ENCODE measurements at places on chromosomes 2 and 18.

DNA sequence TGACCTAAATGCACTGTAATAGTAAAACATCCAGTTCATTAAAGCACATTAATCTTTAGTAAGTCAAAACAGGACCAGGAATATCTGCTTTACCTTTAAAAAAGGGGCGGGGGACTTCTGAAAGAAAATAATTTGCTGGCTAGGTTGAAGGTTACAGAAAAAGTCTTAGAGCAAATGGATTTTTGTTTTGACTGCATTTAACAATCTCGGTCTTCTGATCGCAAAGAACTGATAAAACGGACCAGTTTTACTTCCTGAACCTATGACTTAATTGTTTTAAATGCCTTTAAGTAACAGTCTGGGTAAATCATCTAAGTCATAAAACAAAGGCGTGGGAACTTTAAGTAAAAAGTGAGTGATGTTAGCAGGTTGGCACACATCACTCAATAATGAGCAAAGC, 783 bp downstream of the BUB1 start:
- DNase-seq, result no peak

DNA sequence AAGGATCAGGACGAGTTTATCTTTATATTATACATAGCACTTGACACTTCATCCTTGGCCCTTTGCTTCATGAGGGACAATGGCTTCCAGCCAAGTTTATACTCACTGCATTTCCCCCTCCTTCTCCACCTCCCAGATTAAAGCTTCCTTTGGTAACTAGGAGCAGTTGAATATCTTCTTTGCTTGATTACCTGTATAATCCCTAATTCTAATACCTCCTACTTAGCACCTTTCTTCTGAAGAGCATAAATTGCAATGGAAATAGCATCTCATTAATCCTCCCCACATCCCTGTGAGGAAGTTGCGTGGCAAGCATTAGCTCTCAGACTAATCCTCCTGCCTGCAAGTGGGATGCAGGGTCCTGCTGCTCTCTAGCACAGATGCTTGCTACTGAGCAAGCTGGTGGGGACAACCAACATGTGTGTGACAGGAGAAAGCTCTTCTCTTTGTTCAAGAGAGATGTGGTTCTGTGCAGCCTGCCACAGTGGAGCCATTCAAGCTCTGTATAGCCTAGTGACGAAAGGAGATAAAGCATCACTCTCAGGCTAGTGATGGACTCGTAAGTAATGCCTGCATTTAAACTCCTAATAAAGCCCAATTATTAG, 19.1 kb downstream of the KLHL14 start:
- no peak for DNase-seq

DNA sequence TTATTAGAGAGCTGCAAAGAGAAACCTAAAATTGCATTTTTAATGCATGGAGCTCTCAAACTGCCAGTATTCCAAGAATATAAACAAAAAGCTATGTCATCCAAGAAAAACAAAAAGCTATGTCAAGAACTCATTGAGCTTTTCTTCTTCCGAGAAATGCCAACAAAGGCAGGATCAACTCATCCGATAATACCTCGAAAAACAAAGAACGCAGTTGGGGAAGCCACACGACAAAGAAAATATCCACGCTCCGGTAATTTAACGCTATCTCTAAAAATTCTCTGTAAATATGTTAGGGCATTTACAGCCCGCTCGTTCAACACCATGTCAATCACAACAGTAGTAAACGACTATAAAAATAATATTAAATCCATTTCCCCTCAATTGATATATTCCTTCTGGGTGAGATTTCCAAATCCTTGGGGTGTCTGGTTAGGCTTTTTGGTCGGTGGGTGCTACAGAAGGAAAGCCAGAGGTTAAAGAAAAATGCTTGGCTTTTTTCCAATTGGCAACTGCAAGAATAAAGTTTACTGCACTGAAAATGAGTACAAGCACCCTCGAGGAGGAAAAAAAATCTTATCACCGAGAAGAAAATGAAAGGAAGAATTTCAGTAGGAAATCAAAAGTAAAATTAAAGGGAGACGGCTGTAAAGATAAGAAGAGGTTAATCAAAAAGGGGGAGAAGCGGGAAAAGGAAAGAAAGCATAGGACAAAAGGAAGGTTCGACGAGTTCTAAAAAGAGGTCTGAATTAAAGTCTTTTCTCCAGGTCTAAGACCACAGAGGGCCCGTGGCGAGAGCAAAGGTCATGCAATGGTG, 856 bp downstream of the TIA1 start:
- DNase-seq, result no peak

- DNase-seq, result no peak
These were observed 5.9 kb downstream of the TRIB2 start for GRCh38 chr2:12722447-12723316.

- DNase-seq, result no peak
These were observed 55.7 kb downstream of the KLHL14 start for GRCh38 chr18:32717126-32717525.

DNA sequence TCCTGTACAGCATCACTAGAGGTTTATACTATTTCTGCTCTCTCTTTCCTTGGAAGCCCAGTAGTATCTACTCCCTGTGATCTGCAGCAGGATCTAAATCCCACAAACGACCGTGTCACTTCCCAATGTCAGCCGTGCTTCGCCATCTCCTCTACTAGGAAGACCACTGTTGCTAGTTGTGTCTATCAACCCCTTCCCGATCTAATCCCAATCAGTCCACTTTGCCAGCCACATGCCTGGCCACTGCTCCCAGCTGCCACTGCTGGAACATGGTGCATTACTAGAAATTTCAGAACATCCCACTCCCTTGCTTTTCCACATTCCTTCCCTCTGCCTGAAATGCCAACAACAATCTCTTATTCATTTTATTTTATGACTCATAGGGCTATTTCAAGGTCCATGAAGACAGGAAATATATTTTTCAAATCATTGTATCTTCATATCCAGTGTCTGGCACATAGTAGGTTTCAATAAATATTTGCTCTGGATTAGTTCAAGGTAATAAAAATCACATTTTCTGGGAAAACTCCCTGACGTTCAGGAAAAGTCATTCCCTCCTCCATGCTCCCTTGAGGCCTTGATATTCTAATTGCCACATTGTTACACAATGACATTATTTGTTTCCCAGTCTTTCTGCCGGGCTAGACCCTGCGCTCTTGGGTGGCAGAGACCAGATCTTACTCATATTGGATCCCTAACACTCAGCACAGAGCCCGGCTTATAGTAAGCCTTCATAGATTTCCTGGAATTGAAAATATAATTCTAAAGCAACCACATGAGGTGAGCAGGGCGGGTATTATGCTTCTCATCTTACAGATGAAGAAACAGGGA, 2.1 kb upstream of the TRIB2 start:
- DNase-seq, result no peak

DNA sequence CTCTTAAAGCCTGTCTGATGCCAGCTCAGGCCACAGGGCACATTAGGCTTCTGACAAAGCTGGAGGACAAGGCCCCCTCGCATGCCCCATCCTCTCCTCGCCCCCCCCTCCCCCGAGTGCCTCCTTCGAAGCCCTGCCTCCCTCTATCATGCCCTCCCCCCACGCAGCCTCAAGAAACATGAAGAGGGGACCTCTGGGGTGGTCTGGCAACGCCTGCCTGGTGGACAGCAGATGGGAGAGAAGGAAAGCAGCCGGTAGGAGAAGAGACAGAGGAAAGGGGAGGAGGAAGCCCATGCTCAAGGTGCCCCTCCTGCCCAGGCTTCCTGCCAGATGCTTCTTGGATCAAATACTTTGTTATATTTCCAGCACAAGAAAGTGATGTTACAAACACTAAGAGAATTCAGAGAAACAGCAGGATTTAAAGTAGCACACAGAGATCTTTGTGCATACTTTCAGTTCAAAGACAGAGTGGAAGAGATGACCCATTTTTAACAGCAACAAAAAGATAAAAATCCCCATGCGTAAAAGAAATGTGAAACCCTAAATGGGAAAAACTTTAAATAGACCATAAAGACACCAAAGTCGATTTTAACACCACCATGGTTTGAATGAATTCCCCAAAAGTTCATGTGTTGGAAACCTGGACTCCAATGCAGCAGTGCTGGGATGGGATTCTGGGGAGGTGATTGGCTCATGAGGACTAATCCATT, 19.0 kb downstream of the BOK start:
- no peak for DNase-seq

GRCh38 chr18:46069524-46069923, 2.5 kb downstream of the PSTPIP2 start:
- no peak for DNase-seq

GRCh38 chr2:21424375-21424774, 300.6 kb downstream of the TDRD15 start:
- DNase-seq, result no peak

DNA sequence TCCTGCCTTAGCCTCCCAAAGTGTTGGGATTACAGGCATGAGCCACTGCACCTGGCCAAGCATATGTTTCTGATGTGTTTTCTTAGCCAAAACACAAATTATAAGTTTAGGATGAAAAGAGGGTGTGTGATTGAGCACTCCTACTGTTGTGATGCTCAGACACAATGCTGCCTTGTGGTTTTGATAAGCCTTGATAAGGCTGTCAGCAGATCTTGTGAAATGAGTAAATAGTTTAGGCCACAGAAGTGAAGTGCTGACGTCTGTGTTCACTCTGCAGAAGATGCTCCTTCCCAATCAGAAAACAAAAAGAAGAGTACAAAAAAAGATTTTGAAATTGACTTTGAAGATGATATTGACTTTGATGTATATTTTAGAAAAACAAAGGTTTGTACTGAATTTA, 24.3 kb downstream of the NCAPH start:
- no peak for DNase-seq

- DNase-seq, result no peak
These were observed 133.5 kb downstream of the FAM124B start for GRCh38 chr2:224268441-224268840.

GRCh38 chr18:50674307-50674980, 114.6 kb downstream of the MAPK4 start:
- no peak for DNase-seq

Measured in stimulated activated CD4-positive, alpha-beta T cell treated with anti-CD3 and anti-CD28 coated beads, Interleukin-1b, Interleukin-23, amount 100 ng/mL, for 1 hour (primary cell).